Neural crest cell (in vitro differentiated cells): ENCODE measurements at places on chromosomes 4 and X. TPM values are rescaled to one million over a fixed set of nuclear protein-coding genes. Genes with fewer than 3 reads are reported as not detected.

The CYSLTR1 gene
- not detected in 2 replicates for total RNA-seq

GRCh38 chr4:65658117-65658516 lies 12.2 kb downstream of the EPHA5 start:
- DNase-seq, result no peak

DNA sequence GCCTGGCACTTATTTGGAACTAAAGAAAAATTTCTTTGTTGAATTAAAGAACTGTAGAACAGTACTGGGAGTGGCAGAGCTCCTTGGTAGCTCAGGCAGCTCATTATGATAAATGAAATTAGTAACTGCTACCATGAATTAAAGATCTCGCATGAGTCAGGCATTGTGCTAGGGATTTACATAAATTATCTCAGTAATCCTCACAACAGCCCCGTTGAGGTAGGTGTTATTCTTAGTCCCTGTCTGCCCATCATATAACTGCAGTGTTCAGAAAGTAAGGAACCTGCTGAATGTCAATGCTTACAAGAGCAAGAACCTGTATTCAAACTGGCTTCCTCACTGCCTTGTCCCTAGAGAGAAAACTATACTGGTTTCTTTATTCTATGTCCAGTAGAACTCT lies 108.3 kb downstream of the NLGN4X start:
- no peak for DNase-seq

DNA sequence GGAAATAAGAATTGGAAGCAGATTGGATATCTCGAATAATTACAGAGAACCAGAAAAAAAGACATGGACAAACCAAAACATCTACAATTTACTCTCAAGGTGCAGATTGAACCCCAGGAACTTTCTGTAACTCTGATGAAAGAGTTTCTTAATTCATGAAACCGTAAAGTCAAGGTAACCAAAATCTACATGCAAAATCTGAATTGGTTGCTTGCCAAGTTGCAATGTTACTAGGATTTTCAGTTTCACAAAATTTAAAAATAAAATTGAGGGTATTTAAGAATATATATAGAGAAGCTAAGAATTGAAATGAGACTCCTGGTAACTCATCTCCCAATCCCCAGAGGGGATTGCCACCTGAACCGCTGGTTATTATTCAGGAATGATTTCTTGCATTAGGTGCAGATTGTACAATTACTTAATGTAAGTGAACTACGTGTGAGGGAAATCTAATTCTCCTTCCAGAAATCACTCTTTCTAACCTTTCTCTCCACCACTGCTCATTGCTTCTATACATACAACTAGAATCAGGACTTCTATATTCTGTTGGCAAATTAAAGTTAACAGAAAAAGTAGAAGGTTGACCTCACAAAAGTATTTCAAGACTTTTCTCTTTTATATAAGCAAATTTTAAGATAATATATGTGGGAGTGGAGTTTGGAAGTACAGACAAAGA lies 221.5 kb upstream of the NDST4 start:
- no peak for DNase-seq

The NOX1 gene
- not detected in 2 replicates for total RNA-seq

The GAGE12J gene
- not detected in 2 replicates for total RNA-seq

- no peak for DNase-seq
Observed at GRCh38 chr4:142778900-142779299, 67.2 kb downstream of the INPP4B start.

The CLCN4 gene
- 8.8 and 9.0 TPM in 2 replicates for total RNA-seq

GRCh38 chrX:119399772-119400101 lies 601 bp downstream of the SLC25A43 start:
- DNase-seq, result no peak

The FAM9C gene
- total RNA-seq, result 0.07 and 0.25 TPM in 2 replicates

DNA sequence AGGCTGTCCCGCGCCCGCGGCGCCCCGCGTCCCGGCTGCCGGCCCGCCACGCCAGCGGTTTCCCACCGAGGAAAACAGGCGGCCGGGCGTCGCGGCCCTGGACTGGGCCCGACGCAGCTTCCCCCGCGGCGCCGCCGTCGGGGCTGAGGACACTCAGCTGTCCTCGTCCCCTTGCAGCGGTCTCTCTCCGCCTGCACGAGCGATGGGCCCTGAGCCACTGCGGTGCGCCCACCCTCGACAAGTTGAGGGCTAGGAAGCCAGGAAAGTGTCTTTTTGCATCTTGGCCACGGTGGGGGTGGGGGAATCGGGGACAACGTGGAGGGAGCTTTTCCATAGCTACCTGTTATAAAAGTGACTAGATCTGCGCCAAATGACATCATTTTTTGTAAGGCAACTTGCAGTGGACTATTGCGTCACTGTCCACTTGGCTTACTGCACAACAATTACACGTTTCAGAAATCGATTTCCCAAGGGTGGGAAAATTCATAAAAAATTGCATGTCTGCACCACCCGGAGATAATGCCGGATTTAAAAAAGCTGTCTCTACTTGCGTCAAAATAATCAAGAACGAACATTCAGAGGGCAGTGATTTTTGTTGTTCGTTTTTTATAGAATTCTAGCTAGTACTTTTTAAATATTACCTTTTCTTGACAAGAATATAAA lies 1.1 kb downstream of the KLHL15 start:
- no peak for DNase-seq
